D721Med (cell line): ENCODE measurements at places on chromosomes 1 and 21.

- DNase-seq = no peak
Measured at GRCh38 chr1:94698759-94699502, 121.2 kb upstream of the SLC44A3 start.

DNA sequence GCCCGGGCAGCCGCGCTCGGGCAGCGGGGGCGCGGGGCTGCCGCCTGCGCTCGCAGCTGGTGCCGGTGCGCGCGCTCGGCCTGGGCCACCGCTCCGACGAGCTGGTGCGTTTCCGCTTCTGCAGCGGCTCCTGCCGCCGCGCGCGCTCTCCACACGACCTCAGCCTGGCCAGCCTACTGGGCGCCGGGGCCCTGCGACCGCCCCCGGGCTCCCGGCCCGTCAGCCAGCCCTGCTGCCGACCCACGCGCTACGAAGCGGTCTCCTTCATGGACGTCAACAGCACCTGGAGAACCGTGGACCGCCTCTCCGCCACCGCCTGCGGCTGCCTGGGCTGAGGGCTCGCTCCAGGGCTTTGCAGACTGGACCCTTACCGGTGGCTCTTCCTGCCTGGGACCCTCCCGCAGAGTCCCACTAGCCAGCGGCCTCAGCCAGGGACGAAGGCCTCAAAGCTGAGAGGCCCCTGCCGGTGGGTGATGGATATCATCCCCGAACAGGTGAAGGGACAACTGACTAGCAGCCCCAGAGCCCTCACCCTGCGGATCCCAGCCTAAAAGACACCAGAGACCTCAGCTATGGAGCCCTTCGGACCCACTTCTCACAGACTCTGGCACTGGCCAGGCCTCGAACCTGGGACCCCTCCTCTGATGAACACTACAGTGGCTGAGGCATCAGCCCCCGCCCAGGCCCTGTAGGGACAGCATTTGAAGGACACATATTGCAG lies 3.0 kb downstream of the ARTN start:
- no peak for DNase-seq

GRCh38 chr21:15164678-15165303 lies 100.0 kb upstream of the NRIP1 start:
- no peak for DNase-seq

- DNase-seq = no peak
Measured at GRCh38 chr1:16080422-16081150, 7.1 kb upstream of the FAM131C start.

DNA sequence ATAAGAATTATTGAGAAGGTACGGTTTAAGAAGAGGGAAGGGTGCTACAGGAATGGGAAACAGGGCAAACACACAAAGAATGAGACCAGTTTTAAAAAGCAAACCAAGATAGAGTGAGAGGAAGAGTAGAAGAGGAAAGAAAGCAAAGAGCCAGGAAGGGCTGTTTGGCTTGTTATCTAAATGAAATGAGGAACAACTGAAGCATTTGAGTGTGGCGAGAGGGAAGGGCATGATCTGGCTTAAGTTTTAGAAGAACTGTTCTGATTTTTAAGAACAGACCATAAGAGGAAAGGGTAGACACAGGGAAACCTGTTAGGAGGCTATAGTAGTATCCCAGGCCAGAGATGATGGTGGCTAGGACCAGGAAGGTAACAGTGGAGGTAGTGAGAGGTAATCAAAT lies 73.8 kb downstream of the TUT4 start:
- DNase-seq = no peak

- DNase-seq = no peak
Measured at GRCh38 chr1:17184161-17184665, 20.7 kb upstream of the PADI1 start.

GRCh38 chr1:2642131-2642559 lies 9.3 kb upstream of the MMEL1 start:
- DNase-seq = no peak

- DNase-seq = no peak
Measured at GRCh38 chr1:93603601-93604000, 78.0 kb downstream of the BCAR3 start.

DNA sequence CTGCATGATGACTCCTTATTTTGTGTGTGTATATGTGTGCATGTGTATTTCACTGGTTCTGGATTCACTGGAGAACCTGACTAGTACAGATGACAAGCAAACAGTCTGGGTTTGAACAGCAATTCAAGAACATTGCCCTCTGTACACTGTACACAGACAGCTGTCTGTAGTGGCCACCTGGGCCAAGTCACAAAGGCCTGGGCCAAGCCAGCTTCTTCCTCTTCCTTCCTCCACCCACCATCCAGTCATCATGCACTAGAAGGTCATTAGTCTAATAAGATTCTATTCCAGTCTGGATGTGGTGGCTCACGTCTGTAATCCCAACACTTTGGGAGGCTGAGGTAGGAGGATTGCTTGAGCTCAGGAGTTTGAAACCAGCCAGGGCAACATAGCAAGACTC lies 155.9 kb downstream of the ELAVL4 start:
- no peak for DNase-seq

DNA sequence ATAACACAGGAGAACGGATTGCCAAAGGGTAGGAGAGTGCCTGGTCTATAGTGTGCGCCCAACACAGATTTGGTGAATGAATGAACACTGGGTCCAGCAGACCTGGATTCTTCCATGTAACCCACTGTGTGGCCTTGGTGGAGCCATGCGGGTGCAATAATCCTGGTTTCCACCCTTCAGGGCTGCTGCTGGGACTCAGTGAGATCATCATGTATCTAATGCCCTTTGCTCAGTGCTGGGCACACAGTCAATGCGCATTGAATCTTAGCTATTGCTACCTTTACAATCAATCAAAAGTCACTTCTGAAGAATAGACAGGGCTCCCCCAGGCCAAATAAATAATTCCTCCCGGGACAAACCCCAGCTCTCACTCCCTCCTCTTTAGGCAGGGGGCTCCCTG lies 5.8 kb upstream of the EPHA2 start:
- no peak for DNase-seq

DNA sequence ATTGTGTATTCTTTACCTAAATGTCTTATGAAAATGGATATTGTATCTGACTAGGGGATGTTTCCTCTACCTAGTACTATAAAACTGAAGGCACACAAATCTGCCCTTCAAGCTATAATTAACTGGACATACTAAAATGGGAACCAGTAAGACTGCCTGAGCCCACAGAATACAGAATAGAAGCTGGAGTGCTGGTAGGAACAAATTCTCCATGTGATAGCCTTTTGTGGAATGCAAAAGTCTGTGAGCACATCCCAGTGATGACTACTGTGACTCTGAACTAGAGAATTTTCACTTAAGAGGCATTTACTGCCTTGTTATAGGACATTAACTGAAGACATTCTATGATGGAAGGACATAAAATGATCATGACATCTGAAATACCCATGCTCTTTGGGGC lies 30.3 kb downstream of the KIFAP3 start:
- DNase-seq = no peak

DNA sequence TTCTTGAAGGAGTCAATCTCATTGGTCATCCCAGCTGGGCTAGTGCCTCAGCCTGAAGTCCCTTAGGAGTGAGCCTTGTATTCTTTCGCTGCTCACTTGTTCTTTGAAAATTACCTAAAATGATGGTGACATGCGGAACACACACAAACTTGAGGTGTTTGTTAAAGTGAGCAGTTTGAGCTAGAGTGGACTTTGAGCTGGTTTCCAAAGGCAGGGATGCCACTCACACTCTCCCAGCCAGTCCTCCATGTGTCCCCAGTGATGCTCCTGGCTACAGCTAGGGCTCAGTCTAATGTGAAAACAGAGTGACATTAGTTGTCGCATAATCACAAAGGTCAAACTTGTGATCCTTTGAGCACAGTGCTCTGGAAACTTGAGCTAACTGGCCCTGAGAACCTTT lies 84.3 kb downstream of the DTL start:
- DNase-seq = no peak

- no peak for DNase-seq
Measured at GRCh38 chr1:230253150-230253549, 173.0 kb downstream of the PGBD5 start.

- no peak for DNase-seq
Measured at GRCh38 chr1:5576011-5576672, 416.1 kb downstream of the NPHP4 start.

DNA sequence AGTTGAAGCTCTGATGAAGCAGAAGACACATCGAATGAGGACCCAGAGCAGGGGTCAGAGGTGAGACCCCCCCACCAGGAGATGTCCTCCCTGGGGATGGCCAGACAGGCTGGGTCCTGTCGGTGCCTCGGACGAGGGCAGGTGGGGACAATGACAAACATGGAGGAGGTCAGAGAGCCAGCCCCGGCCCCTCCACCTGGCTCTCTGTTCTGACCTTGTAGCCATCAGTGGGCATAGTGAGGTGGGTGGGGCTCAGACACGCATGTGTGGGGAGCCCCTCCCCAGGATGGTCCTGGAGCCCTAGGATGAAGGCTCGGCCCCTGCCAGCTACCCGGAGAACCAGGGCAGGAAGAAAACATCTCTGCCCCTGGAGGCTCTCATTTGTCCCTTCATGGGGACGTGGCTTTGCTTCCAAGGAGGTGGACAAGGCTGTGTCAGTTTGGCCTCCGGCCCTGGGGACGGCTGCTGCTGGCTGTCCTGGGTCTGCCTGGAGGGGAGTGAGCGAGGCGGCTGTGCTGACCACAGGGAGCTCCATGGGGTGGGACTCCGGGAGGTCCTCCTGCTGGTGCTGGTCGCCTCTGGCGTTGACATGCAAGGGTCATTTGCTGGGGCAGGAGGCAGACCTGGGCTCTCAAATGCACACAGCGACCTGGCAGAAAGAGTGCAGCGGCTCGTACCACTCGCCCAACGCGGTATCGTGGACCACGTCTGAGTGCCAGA lies 2.6 kb downstream of the KRTAP10-6 start:
- DNase-seq = no peak

- DNase-seq = no peak
Measured at GRCh38 chr21:34807146-34807880, 138.5 kb downstream of the CLIC6 start.

DNA sequence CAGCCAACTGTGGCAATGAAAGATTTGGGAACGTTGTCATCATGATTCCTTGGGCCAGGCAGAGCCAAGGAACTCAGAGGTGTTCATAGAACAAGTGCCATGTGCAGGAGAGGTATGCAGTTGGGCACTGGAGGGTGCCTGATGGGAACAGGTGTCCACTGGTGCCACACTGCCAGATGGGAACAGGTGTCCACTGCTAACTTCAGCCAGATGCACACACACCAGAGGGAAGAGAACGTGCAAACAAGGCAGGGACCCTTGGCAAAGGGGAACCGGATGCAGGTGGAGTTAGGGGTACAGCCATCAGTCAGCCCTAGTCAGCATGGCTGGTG lies 13.5 kb downstream of the OLFML2B start:
- no peak for DNase-seq

- no peak for DNase-seq
Measured at GRCh38 chr1:176551146-176551545, 88.2 kb downstream of the PAPPA2 start.

GRCh38 chr1:91529856-91530255 lies 29.2 kb downstream of the CDC7 start:
- DNase-seq = no peak

DNA sequence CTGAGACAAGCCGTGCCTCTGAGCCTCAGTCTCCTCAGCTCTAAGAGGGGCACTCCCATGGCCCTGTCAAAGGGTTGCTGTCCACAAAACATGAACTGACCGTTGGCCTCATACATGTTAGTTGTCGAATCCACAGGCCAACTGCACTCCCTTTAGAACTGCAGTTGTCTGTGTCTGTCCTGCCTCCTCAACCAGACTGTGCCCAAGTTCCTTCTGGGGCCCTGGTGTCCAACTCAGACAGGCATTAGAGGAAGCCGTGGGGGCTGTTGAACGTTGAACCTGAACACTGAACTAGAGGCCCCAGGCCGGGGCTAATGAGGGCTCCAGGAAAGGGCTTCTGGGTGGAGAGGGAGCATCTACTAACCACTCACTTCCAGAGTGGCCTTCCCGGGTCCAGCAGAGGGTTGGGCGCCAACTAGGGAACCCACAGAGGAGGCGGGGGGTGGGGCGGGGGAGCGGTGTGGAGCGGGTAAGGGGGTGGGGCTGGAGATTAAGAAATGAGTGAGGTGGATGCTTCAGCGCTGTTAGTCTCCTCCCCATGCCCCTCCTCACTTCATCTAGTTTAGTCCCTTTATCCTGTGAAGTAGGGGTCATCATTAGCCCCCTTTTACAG lies at the start of gene RAB42:
TSS of gene RAB42 (plus strand) at position 558 of the 613 bp plus-strand sequence. CDS start 247 bp downstream, outside the sequence.
- DNase-seq = peak; percentile 60

- DNase-seq = peak; percentile 62
Measured at GRCh38 chr1:109773203-109773899, 9.6 kb upstream of the EPS8L3 start.

DNA sequence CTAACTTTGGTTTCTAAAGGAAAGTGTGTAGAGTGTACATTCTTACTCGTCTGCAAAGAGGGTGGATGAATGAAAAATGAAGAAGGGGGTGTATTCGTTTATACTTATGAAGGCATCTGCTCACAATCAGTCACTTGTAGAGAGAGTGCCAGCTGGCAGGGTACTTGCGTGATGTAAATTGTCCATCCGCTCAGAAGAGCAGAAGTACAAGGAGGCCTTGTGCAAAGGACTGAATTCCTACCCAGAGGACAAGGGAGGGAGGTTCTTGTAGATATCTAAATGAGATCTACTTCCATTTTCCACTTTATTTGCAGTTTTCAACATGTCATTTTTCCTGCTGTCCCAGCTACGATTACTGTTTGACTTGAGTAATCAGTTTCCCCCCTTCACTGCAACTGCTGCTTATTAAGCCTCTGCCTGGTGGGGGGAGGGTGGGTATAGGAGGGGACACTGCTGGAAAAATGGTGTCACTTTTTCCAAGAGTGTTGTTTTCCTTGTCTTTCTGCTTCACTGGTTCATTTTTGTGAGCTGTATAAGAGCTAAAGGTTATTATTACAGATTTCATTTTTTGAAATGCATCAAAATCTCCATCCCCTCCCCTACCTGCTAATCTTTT lies 67.3 kb downstream of the LAMC1 start:
- DNase-seq = no peak

GRCh38 chr1:58460469-58460868 lies 86.1 kb downstream of the OMA1 start:
- DNase-seq = no peak

GRCh38 chr1:84298684-84299535 lies 2.6 kb upstream of the SAMD13 start:
- peak; percentile 24 for DNase-seq
